Midbrain (tissue), 1 donor: ENCODE measurements at places on chromosomes 2 and 18.

GRCh38 chr2:134790487-134790886, 47.9 kb upstream of the ACMSD start:
- no peak for DNase-seq

- no peak for DNase-seq
Measured at GRCh38 chr2:161979490-161979889, 94.5 kb downstream of the DPP4 start.

DNA sequence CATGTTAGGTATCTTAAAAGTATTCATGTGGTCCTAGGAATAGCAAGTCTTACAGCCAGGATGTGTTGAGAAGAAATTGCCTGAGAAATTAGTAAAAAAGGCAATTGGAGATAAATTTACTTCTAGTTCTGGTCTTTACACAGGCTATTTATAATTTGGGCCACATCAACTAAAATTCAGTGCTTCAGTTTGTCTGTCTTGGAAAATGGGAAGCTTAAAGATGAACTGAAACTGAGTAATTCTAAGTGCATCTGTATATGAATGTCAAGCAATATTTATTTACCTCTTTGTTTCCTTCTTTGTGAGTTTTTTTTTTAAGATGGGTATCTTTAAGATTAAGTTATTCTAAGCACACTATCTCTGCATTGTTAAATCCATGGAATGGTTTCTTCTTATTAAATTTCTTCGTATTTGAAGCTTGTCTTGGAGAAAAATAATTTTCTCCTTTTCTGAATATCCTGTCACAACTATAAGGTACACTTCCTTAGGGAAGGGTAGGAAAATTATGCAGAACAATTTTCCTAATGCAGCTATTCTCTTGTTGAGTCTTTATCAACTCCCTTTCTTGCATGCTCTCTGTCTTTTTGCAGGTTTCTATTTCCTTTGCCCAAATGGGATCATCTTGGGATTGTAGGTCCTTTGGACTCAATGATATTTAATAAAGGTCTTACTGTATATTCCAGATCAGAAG, 39.7 kb upstream of the MMADHC start:
- DNase-seq = no peak

DNA sequence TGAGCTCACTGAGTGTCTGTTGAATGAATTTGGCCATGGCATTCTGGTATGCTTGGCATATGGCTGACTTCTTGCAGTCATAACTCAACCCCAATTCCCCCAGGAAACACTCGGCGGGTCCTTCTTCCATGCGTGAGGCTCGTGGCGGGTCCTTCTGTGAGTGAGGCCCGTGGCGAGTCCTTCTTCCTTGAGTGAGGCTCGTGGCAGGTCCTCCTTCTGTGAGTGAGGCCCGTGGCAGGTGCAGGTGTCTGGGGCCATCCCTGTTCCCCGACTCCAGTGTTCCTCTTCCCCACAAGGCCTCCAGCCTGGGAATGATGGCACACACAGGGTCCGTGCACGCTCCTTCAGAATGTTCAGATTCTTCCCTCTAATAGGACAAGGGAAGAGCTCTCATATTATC, 169.0 kb downstream of the EIPR1 start:
- no peak for DNase-seq

- DNase-seq = no peak
Measured at GRCh38 chr18:62165583-62165982, 21.3 kb downstream of the PIGN start.

DNA sequence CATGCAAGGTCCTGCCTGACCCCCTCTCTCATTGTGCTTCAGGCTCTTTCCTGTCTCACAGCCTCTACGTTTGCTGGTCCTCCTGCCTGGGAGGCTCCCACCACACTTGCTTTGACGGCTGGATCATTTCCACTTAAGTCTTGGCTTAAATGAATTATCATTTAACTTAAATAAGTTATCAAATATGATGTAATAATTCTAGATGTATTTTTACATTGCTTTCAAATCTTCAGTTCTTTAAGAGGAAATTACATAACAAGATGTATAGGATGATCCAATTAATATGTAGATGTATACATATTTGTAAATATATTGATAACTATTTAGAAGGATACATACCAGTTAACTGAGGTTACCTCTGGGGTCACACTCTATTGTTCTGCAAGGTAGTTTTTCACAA, 102.6 kb upstream of the SP3 start:
- DNase-seq = no peak

DNA sequence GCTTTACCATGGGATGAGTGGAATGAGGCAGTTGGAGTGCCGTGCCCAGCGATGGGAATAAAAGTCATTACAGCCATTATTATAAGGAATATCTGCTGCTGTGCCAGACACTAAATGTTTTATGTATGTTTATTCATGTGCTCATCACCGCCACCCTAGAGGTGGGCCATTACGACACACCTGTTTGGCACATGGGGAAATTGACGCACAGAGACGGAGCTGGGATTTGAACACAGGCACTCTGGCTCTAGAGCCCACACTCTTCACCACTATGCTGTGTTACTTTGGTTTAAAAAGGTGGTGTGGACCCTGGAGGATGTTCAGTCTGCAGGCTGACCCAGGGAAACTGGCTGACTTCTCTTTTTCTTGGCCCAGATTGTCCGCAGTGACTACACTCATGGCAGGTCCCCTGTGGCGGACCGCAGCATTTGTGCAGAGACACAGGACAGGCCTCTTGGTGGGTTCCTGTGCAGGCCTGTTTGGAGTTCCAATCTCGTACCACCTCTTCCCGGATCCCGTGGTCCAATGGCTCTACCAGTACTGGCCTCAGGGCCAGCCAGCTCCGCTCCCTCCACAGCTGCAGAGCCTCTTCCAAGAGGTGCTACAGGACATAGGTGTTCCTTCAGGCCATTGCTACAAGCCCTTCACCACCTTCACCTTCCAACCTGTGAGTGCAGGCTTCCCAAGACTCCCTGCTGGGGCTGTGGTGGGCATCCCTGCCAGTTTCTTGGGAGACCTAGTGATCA, 1.6 kb downstream of the TMEM177 start:
- no peak for DNase-seq

DNA sequence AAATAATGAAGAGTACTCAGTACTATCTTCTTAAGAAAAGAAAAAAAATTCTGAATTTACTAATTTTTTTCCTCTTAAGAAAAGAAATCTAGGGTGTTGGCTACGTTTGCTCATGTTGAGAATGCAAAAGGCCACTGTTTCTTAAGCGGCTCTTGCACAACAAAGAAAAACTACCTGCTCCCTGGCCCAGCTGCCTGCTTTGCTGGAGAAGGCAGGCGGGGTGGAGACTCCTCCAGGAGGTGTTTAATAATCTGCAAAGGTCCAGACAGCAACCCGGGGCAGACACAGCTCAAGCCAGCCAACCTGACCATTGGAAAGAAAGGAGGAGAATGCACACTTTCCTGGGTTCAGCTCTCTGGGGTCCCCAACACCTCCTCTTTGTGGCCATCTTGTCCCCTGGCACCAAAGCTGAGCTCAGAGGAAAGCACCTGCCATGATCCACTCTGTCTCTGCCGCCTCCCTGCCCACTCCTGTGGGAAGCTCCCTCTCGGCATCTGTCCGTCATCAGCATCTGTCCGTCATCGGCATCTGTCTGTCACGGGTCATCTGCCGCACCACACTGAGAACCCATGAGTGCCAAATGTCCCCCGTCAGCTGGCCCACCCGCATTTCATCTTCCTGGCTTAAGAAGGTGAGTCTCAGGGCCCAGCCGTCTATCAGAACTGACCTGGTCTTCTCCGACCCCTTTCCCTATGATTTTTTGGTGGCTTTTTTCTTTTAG, 11.9 kb downstream of the ZNF516 start:
- no peak for DNase-seq
